Fibroblast of skin of left biceps (primary cell): ENCODE measurements at places on chromosomes 6 and 20.

GRCh38 chr6:6685249-6686040, 96.9 kb downstream of the LY86 start:
- DNase-seq, result no peak

- no peak for DNase-seq
Measured at GRCh38 chr6:152301021-152301764, 336.0 kb downstream of the SYNE1 start.

- no peak for DNase-seq
Measured at GRCh38 chr20:49813305-49813974, 812 bp downstream of the SLC9A8 start.

DNA sequence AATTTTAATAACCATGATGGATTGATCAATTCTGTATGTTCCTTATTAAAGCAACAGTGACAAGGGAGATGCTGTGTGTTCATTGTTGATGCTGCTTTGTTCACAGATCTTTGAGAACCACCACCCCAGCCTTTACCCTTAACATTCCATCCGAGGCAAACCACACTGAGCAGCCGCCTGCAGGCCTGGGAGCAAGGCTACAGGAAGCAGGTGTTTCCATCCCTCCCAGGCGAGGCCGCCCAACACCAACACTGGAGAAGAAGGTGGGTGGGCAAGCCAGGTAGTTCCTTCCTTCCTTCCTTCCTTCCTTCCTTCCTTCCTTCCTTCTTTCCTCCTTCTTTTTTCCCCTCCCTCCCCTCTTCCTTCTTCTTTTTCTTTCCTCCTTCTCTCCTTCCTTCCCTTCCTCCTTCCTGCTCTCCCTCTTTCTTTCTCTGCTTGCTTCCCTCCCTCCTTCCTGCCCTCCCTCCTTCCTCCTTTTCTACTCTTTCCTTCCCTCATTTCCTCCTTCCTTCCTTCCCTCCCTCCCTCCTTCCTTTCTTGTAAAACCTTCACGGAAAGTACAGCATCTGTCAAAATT, 13.7 kb downstream of the TTLL2 start:
- no peak for DNase-seq

DNA sequence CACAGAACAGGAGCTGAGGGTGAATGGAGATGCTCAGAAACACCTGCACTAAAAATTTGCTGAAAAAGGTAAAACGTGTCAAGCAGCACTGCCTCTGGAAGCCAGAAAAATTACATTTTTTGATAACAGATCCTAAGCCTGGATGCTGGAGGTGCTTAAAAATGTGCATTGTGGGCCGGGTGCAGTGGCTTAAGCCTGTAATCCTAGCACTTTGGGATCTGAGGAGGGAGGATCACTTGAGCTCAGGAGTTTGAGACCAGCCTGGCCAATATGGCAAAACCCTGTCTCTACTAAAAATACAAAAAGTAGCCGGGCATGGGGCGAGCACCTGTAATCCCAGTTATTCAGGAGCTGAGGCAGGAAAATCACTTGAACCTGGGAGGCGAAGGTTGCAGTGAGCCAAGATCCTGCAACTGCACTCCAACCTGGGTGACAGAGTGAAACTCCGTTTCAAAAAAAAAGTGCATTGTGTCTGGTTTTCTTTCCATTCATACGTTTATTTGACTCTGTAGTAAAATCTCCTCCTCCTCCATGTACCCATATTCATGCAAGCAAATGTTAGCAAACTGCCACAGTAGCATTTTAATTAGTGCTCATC, 587 bp upstream of the BTN3A1 start:
- DNase-seq, result no peak

DNA sequence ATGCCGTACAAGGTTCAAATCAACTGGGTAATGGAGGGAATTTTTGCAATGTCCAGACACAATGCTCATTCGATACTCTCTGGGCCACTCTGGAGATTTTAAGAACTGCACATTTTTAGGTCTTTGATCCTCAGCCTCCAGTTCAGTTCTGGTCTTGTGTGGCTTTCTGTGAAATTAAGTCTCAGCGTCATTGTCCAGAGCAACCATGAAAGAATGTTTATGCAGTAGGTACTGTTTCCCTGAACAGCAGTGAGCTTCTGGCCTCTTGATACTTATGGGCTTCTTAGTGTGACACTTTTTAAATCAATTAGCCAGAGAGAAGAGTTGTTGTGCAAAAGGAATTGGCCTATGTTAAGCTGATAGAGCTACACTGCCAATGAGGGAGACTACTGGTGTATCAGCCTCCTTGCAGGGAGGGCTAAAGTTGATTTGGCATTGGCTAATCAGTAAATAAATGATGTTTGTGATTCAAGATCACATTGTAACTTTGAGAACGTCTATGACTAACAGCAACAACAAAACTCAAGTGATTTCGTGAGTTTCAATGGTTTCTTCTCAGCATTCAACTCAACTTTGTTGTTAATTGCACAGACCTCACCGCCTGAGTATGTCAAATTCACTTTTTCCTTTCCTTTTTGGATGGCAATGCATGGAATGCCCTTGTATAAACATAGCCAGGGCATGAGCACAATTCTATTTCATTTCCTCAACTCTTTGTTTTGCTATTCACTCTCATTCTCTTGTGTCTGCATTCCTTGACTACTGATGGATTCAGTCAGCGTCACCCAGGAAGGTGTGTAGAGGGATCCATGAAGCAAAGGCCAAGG, 85.1 kb downstream of the GJA1 start:
- no peak for DNase-seq

DNA sequence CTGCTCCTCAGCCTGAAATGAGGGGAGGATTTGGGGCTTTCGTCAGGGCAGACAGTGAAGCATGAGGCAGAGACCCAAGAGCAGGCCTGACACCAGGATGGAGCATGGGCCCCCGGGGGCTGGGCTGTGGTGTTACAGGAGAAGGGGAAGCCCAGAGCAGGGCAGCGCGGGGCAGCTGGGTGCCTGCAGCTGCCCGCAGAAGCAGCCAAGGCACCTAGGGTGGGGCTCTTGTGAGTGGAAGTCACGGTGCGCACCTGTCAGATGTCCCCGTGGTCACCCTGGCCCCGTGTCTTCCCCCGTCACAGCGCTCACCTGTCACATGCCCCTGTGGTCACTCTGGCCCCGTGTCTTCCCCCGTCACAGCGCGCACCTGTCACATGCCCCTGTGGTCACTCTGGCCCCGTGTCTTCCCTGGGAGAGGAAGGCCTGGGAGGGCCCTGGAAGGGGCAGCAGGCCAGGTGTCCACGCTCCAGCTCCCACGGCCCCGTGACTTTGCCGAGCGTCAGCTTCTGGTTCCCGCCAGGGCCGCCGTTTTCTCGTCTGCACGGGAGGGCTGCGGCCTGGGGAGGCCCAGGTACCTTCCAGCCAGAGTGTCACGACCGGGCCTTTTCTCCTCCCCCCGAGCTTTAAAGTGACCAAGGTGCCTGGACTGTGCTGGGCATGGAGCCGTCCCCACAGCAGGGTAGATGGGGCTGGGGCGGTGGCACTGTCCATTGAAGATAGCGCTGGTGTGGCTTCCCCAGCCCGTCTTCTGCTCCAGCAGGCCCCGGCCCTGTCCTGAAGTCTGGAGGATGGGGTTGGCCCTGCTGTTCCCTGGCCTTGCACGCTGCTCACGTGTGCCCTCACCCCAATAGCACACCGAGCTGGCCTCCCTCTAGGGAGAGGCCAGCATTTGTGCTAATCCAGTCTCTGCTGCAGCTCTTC, 9.4 kb downstream of the ARFGAP1 start:
- DNase-seq, result no peak

GRCh38 chr20:29750268-29750899, 1507.1 kb upstream of the DEFB115 start:
- no peak for DNase-seq

DNA sequence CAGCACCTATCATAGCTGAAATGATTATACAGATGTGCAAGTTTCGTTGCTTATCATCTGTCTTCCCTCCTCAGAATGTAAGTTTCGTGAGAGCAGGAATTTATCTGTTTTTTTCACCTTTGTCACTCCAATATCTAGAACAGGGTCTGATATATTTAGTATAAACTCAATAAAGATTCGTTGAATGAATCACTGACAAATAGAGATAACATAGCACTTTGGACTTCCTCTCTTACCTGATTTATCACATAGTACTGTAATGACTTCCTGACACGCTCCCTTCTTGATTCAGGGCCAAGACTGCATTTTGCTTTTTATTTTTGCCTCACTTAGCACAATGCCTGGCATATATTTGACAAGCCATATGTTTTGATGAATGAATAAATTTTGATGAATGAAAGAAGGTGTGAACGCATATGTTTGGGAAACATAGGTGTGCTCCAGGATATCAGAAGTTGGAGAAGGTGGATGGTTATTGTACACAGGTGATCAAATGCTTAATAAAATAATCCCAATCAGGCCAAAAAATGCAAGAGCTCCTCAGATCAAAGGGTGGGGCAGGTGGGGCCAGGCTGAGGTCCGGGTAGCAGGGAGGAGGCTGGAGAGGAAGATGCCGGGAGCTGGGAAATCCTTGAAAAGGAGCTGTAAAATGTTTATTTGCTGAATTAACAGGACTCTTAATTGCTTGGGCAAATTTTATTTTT, 33.0 kb downstream of the PIM1 start:
- DNase-seq, result no peak

DNA sequence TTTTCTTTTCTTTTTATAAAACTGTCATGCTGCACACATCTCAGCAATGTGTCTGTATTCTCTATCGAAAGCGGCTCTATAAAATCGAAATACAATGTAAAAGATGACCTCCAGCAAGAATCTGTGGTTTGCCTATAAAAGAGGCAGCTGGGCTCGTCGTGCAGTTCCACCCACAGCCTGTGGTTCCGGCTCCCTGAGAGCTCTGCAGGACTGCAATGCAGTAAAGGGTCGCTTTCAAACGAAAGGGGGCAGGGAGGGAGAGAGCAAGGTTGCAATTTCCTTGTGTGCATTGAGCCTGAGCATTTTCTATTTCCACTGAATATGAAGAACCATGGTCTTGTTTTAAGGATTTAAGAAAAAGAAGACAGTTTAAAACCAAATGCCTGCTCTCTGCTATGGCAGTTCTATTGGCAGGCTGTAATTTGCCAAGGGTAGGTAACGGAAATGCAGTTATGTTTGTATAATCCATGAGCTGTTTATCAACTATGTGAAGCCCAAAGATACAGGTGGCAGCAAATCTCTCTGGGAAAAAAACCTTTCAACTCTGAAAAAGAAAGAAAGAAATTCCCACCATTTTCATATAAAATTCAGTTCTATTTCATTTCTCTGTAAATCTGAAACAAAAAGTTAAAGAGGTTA, 236.5 kb downstream of the HACE1 start:
- DNase-seq, result no peak

GRCh38 chr20:49388744-49389143, 93.7 kb downstream of the KCNB1 start:
- DNase-seq, result no peak

DNA sequence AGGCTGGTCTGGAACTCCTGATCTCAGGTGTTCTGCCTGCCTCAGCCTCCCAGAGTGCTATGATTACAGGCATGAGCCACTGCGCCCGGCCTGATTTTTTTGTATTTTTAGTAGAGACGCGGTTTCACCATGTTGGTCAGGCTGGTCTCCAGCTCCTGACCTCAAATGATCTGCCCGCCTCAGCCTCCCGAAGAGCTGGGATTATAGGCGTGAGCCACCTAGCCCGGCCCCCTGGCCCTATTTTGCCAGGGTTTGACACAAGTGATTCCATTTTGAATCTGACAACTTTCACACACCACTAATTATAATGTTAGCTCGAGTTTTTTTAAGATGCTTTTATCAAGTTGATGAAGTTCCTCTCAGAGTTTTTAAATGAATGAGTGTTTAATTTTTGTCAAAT, 25.6 kb downstream of the TTLL9 start:
- DNase-seq, result no peak

DNA sequence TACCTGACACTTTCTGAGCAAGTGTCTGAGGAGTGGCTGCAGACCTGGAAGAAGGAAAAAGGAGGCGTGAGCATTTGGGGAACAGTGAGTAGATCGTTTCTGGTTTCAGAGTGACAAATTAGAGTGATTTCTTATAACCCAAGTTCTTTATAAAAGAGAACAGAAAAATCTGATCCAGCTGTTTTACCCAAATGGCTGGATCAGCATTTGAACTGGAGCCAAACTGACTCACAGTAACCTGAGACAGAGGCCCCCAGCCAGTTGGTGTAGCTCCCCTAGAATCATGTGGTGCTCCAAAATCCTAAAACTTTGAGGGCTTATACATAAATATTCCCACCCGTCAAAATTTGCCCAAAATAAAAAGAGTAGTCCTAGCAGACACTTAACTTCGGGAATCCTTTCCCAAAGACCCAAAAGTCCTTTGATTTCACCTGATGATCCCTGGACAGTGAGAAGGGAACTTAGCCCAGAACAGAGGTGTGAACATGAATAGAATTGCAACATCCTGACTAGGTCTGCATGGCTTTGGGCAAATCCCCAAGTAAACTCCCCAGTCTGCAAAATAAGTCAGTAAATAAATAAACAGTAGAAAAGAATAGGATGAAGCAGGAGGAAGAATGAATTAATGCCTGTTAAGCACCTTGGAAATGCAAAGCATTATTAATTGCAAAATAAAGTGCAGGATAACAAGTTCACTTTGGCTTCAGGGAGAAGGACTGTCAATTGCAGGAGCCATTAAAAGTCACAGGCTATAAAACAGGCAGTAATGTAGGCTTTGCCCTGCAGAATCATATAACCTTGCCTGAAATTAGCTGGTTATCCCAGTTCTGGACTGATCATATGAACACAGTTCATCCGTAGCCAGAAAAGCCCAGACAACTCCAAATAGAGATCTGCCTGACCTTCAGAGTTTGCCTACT, 262.0 kb upstream of the JARID2 start:
- no peak for DNase-seq

DNA sequence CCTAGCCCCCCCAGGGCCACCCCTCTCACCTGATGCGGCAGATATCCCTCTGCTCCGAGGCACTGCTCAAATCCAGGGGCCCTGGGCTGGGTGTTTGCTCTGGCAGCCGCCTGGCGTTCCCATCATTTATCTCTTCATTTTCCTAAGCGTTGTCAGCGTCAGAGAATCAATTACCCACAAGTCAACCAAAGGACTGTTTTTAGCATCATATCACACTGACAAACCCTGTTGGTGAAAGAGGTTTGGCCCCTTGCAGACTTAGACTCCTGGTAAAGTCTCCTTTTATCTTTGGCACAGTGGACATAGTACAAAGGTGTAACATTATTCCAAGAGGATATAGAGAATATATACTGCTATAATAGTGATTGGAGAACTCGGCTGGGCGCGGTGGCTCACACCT, at the start of gene GHRH:
Gene GHRH, minus strand, starts transcription at position 101 of the 400 bp plus-strand sequence. CDS start 4,925 bp downstream, outside the sequence.
- no peak for DNase-seq

- no peak for DNase-seq
Measured at GRCh38 chr6:7899101-7899888, 11.3 kb downstream of the TXNDC5 start.

DNA sequence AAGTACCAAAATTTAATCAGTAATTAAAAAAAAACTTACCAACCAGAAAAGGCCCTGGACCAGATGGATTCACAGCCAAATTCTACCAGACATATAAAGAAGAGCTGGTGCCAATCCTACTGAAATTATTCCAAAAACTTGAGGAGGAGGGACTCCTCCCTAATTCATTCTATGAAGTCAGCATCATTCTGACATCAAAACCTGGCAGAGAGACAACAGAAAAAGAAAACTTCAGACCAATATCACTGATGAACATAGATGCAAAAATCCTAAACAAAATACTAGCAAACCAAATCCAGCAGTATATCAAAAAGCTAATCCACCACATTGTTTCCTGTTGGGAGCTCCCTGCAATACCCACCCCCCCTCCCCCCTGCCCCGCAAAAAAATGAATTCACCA, at the start of gene WFDC11:
Gene WFDC11, minus strand, starts transcription at position 101 of the 400 bp plus-strand sequence. CDS start 19,639 bp downstream, outside the sequence.
- no peak for DNase-seq

GRCh38 chr6:25635886-25636317, 16.1 kb upstream of the SCGN start:
- DNase-seq, result no peak
